A549 treated with ZK216348 at 1 μM for 4 hours (cell line): ENCODE measurements at places on chromosomes 6 and 20. TPM values are rescaled to one million over a fixed set of nuclear protein-coding genes. Genes with fewer than 3 reads are reported as not detected.

Gene PROKR2
- not detected in 5 replicates for total RNA-seq

Gene KIAA1755
- total RNA-seq, result 0.08 to 0.24 TPM (median 0.17 TPM) in 5 replicates

Gene SKIC2
- total RNA-seq, result 15.8 to 30.9 TPM (median 25.7 TPM) in 5 replicates

Gene TMEM14B
- total RNA-seq, result 114 to 143 TPM (median 136 TPM) in 5 replicates

Gene PRICKLE4
- 0.70 to 1.6 TPM (median 1.1 TPM) in 4 of 5 replicates, not detected in the other for total RNA-seq

Gene SAMD5
- total RNA-seq, result 0.58 to 0.87 TPM (median 0.70 TPM) in 5 replicates

Gene HACE1
- total RNA-seq, result 2.0 to 3.2 TPM (median 2.9 TPM) in 5 replicates

Gene ALDH8A1
- 0.13 to 0.33 TPM (median 0.27 TPM) in 5 replicates for total RNA-seq

Gene OR12D3
- total RNA-seq, result not detected in 5 replicates

Gene WFDC10B
- total RNA-seq, result not detected in 5 replicates

Gene TRIM15
- 0.09 TPM in 1 of 5 replicates, not detected in the others for total RNA-seq

Gene HBS1L
- total RNA-seq, result 28.9 to 35.8 TPM (median 33.5 TPM) in 5 replicates

Gene CLIC5
- total RNA-seq, result not detected in 5 replicates

Gene LRRC73
- total RNA-seq, result 0.66 to 1.2 TPM (median 1.1 TPM) in 5 replicates

Gene NRN1
- 0.40 to 1.2 TPM (median 0.78 TPM) in 5 replicates for total RNA-seq

Gene MYMX
- total RNA-seq, result not detected in 5 replicates

Gene SLPI
- total RNA-seq, result 8.3 to 13.8 TPM (median 9.4 TPM) in 5 replicates

Gene OR2H1
- not detected in 5 replicates for total RNA-seq

Gene ADGRB3
- not detected in 5 replicates for total RNA-seq

Gene HSPA12B
- total RNA-seq, result 0.35 to 0.65 TPM (median 0.45 TPM) in 5 replicates

Gene SMPDL3A
- total RNA-seq, result 2.1 to 4.3 TPM (median 3.3 TPM) in 5 replicates
